HFFc6 (cell line): ENCODE measurements at places on chromosomes 3 and 15.

DNA sequence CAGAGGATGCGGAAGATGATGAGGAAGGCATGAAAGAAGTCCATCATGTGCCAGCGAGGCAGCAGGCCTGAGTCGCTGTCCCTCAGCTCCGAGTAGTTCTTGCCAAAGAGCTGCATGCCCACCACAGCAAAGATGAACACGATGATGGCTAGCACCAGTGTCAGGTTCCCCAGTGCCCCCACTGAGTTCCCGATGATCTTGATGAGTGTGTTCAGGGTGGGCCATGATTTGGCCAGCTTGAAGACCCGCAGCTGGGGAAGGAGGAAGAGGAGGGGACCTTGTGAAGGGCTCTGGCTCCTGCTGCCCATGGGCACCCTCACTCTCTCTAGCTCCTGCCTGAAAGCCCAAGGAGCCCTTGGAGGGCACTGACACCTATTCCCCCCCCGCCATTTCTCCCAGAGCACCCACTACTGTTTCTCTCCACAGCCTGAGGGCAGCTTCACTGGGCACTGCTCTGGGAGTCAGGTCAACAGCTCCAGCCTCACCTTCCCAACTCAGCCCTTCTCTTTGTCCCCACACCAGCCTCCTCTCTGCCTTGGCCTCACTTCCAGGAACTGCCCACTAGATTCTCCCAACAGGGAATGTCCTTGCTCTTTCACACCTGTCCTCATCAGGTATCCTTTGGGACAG lies 63.6 kb downstream of the SCN5A start:
- DNase-seq, result no peak

- DNase-seq, result no peak
These were observed 1497.6 kb downstream of the OTOL1 start for GRCh38 chr3:162994165-162994564.

DNA sequence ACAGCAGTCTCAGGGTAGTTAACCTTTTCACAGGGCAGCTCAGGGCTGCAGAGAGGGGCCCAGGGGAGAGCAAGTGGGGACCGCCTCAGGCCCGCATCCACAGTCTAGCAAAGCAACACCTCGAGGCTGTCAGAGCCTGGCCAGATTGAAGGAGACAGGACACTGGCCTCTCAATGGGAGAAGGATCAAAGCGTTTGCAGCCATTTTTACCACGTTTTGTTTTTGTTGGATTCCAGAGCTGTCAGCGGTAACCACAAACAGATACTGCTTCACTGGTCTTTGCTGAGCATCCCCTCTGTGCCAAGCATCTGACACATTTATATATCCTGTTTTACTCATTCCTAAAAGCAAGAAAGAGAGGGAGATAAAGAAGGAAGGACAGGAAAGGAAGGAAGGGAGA lies 153.8 kb downstream of the SHQ1 start:
- peak; percentile 3 for DNase-seq

- no peak for DNase-seq
These were observed 43.3 kb downstream of the CYFIP1 start for GRCh38 chr15:22936577-22937472.

DNA sequence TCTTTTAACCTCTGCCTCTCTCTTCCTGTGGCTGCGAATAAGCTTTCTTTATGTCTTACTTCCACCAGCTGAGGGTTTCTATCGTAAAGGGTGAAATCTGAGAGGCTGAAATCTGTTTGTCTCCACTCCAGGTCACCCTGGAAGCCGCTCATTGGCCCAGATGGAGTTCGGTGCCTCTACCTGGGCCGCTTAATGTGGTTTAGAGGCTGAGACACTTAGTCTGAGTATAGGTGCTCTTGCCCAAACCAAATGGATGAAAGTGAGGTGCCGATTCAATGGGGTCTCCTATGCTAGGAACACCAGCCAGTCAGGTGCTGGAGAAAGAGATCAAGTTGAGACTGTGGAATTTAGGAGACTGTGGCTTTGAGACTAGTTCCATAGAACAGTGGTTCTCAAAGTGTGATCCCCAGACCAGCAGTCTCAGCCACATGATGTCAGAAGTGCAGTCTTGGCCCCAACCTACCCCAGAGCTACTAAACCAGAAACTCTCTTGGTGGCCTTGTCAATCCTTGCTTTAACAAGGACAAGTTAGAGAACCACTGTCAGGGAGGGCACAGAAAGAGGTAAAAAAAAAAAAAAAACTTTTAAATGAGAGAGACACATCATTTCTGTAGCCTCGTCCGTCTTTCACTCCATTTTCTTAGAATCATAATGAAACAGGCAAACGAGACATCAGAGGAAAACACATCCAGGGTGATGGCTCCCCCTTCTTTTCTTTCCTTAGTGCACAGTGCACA lies 54.9 kb upstream of the CCR2 start:
- DNase-seq, result no peak

DNA sequence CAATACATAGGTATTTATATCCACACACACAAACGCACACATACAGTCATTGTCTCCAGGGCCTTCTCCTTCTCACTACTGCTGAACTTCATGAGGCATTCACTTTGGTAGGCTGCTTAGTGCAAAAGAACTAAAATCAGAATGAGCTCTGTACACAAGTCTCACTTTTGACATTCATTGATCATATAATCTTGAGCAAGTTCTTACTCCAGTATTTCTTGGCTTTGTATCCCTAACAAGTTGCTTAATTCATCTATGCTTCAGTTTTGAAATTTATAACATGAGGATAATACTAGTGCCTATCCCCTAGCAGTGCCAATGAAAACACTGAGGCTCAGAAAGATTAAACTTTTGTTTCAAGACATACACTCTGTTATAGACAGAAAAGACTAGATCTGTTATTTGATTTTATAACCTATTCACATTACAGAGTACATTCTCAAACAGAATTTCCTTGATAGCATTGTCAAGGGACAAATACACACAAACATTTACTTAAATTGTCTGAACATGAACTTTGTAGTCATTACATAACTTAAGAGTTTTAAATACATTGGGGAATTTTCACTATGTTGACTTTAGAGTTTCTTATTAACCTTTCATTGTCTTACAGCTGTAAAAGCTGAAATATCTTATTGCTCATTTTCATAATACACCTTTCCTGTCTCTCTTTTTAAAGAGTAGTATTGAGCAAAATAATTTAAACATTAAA lies 55.0 kb upstream of the SI start:
- DNase-seq, result no peak

DNA sequence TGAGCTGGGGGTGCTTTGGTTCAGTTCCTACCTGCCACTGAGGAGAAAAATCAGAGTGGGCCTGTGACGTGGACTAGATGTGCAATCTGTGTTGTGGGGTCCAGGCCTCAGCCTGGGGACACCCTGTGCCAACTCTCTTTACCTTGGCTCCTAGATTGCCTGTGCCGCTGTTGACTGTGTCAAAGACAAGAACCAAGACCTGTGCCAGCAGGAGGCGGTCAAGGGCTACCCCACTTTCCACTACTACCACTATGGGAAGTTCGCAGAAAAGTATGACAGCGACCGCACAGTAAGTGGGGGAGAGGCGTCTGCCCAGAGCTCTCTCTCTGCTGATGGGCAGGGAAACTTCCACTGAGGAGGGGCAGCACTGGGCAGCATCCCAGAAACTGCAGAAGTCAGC lies 40.6 kb upstream of the SEC22A start:
- no peak for DNase-seq

DNA sequence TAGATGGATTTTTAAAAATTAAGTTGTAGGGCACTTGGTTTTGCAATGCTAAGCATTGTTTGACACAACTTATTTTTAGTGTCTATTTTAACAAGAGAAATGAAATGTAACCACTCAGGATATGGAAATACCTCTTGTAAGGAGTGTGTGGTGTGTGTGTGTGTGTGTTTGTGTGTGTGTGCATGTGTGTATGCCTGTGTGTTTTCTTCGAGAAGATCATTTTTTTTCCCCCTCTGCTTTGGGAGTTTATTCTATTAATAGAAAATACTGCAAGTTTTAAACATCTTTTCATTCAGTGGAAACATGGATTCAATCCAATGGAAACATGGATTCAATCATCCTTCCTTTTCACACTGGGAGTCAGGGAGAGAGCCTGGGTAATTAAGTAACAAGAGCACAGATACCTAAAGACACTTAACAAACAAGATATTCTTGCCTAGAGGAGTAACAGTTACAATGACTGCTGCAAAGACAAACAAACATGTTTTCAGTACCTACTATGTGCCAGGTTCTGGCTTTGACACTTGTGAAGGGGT lies 567.2 kb upstream of the TBL1XR1 start:
- no peak for DNase-seq

- DNase-seq, result no peak
These were observed 23.3 kb upstream of the NFKBIZ start for GRCh38 chr3:101825904-101826445.

- no peak for DNase-seq
These were observed 18.8 kb upstream of the GASK1A start for GRCh38 chr3:42960282-42960681.

DNA sequence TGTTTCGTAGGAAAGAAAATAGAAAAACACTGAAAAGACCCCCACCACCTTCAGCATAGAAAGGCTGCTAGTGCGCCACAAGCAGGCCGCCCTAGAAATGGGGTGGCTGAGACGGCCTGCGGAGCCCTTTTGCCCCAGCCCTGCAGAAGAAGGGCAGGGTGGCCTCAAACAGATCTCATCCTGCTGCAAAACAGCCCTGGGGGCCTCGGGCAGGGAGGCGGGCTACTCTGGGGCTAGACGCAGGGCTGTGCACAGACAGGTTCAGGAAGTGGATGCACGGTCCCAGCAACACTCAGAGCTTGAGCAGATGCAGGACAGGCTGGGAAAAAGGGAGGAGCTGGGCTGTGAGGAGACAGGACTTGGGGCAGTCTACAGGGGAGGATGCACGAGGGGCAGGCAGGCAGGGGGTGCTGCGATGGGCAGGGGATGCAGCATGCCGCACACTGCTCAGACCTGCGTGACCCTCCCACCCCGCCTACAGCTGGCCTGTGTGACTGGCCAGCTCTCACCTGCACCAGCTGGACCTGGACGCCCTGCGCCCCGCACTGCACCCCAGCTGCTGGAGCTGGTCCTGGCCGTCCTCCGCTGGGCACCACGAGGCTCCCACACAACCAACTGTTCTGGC lies 34.3 kb downstream of the ZXDC start:
- DNase-seq, result no peak

- DNase-seq, result no peak
These were observed 15.6 kb downstream of the EEFSEC start for GRCh38 chr3:128168836-128169235.

DNA sequence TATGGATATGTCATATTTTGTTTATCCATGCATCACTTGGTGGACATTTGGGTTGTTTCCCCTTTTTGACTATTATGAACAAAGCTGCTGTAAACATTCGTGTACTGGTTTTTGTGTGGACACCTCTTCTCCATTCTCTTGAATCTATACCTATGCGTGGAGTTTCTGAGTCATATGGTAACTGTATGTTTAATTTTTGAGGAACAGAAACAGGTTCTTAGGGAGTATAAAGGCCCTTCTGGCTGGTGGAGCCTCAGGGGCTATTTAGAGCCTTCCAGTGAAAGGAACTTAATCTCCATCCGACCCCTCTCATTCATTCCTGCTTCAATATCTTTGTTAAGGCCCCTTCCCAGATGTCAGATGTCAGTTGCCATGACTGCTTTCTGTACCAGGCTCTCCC lies 14.1 kb upstream of the CTXND1 start:
- no peak for DNase-seq

DNA sequence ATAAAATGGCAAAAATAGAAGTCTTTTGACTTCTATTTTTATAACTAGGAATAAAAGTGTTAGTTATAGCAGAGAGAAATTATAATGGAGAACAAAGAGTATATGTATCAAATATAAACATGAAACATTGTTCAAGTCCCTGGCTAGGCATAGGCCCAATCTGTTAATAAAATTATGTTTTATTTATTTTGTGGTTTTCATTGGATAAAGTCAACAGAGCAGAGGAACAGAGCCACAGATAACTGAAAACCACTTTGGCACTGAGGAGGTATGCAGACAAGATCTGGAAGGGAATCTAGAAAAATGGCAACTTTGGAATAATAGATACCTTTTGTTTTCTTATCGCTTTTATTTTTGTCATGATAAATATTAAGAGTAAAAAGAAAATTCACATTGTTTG lies 50.4 kb upstream of the ICE2 start:
- no peak for DNase-seq

- DNase-seq, result no peak
These were observed 124.8 kb upstream of the GOLIM4 start for GRCh38 chr3:168220556-168220955.

GRCh38 chr3:28188686-28189085 lies 52.7 kb upstream of the CMC1 start:
- DNase-seq, result no peak
